ENCODE measurements at places on chromosomes 3 and 15.

DNA sequence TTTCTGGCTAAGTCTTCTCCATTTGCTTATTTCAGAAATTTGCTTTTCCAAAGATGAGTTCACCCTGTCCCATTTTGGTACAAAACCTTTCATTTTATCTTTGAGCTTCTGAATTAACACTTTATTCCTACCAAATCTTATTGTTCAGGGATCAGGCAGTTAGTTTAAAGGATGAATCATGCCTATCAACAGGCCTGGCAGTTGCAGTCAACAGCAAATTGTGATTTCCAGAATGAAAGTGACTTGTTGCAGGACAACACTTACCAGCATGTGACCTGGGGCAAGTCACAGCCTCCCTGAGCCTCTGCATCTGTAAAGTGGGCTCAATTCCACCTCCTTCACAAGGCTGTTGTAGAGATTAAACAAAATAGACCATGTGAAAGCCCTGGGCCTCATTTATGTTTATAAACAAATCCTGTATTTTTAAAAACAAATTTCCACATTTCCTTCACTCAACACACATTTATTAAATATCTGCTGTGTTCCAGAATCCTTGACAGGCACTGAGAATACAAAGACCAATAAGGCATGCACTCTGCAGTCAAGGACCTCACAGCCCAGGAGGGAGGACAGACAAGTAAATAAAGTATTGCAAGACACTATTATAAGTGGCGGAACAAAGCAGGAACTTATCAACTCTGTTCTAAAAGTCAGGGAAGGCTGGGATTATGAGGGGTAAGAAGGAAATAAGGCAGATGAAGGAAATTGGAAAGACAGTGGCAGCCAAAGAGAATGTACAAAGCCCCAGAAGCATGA lies 359.1 kb upstream of the IL12A start:
- no peak overlapping the region for H3K4me3 ChIP-seq
- H3K27me3 ChIP-seq: no peaks in the 10 kb centered on the region
- no peaks in the 10 kb centered on the region for H3K36me3 ChIP-seq
- DNase-seq: no peak

GRCh38 chr3:107629566-107629965 lies 106.8 kb downstream of the BBX start:
- H3K36me3 ChIP-seq: no peaks in the 10 kb centered on the region
- H3K4me3 ChIP-seq: no peak overlapping the region

DNA sequence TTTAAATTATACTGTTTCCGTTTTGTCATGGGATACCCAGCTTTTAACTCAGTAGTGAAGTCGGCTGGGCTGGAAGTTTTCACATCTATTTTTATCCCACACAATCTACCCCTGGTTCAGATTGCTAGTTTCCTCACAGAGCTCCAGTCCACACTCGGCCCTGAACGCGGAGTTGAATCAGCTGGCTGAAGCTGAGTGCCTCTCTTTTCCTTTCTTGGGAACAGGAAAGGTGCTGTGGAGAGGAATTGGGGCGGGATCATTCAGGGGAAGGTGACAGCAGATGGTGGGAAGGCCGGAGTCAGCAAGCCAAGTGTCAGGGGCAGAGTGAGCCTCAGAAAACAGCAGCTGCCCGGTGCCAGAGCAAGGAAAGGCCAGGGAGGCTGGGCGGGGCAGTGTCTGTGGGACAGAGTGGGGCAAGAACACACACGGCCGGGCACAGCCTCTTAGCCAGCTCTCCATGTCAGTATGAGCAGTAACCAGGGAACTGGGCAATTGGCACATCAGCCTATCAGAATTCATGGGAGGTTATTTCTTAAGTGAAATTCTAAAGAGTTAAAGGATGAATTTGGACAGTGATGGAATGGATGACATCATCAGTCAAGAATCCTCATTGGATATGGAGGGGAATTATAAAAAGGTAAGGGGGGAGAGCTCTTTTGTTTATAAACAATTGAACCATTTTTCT lies 135.7 kb upstream of the IL12A start:
- H3K27me3 ChIP-seq: no peaks in the 10 kb centered on the region
- no peak for DNase-seq
- no peaks in the 10 kb centered on the region for H3K36me3 ChIP-seq
- no peaks in the 10 kb centered on the region for H3K4me1 ChIP-seq

GRCh38 chr3:99505646-99506269 lies 132.6 kb upstream of the COL8A1 start:
- no peaks in the 10 kb centered on the region for H3K4me1 ChIP-seq
- H3K36me3 ChIP-seq: no peaks in the 10 kb centered on the region
- H3K4me3 ChIP-seq: no peak overlapping the region
- H3K27me3 ChIP-seq: no peaks in the 10 kb centered on the region
- DNase-seq: no peak

DNA sequence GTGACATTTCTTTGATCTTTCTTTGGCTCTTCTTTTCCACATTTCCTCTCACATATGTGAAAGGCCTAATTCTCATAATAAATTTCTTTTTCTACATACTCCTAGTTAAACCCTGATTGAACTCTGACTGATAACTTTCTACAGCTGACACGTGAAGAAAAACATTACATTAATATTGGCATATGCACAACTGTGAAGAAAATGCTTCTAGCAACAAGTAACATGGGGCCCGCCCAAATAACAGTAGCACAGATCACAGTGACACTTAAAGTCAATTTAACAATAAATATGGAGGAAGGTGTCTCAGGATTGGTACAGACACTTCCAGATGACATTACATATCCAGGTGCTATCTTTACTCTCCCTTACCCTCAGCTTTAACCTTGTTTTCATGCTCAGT lies 317.6 kb upstream of the ZNF385D start:
- H3K4me1 ChIP-seq: no peaks in the 10 kb centered on the region
- no peak for DNase-seq
- no peak overlapping the region for H3K4me3 ChIP-seq
- no peaks in the 10 kb centered on the region for H3K36me3 ChIP-seq
- no peaks in the 10 kb centered on the region for H3K27me3 ChIP-seq

- no peak overlapping the region for H3K27ac ChIP-seq
- H3K4me3 ChIP-seq: no peak overlapping the region
- no peaks in the 10 kb centered on the region for H3K4me1 ChIP-seq
- no peak for DNase-seq
- H3K36me3 ChIP-seq: no peaks in the 10 kb centered on the region
Measured at GRCh38 chr15:57554063-57554811, 37.5 kb upstream of the MYZAP start.

DNA sequence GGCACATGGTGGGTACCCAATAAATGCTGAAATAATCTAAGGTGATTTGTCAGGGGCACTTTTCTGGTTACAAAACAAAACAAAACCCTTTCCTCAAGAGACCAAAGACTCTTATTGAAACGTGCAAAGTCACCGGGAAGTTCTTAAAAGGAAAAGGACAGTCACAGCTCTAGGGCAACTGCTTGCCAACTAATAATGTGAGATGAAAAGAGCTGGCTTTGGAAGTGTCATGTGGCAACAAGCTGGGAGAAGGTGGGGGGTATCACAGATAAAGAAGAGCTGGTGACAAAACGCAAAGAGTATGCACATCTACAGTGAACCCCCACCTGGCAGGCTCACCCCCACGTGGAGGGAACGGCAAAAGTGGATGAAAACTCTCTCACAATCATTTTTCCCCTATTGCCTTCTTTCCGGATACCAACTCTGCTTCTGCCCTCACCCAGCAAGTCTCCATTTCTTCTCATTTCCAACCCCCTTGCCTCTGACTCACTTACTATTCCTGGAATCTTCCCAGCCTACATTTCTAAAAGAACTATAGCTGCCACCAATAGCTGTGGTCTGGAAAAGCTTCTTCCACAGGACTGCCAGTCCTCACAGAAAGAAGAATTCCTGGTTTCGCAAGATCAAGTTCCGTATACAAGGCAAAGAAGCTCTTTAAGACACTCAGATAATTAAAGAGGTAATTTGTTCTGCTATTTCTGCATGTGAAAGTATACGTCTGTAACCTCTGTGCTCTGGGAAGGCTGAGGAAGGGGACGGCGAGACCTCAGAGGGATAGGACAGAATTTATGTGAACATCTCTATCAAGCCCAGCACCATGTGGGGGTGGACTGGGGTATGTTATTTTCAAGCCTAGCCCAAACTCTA lies 21.8 kb upstream of the ANPEP start:
- no peaks in the 10 kb centered on the region for H3K4me1 ChIP-seq
- H3K36me3 ChIP-seq: no peaks in the 10 kb centered on the region
- no peak overlapping the region for H3K27ac ChIP-seq
- DNase-seq: no peak
- H3K27me3 ChIP-seq: no peaks in the 10 kb centered on the region

DNA sequence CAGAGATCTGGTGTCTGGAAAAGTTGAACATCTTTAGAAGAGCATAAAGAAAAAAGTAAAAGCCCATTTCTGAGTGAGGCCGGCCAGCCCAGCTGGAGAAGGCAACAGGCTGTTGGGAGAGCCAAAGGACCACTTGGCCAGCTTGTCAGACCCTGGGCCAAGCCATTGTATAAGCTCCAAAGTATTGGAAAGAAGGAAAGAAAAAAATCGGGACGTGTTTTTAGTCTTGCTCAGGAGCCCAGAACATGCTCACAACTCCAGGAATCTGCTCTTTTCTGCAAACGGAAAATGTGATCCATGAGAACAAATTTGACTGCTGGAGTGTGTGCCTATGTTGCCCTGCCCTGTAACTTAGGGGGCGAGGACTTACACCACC lies 10.4 kb upstream of the CLPX start:
- no peaks in the 10 kb centered on the region for H3K27me3 ChIP-seq
- no peak for DNase-seq
- H3K36me3 ChIP-seq: no peaks in the 10 kb centered on the region
- no peaks in the 10 kb centered on the region for H3K4me1 ChIP-seq
- no peak overlapping the region for H3K4me3 ChIP-seq
- H3K27ac ChIP-seq: no peak overlapping the region

DNA sequence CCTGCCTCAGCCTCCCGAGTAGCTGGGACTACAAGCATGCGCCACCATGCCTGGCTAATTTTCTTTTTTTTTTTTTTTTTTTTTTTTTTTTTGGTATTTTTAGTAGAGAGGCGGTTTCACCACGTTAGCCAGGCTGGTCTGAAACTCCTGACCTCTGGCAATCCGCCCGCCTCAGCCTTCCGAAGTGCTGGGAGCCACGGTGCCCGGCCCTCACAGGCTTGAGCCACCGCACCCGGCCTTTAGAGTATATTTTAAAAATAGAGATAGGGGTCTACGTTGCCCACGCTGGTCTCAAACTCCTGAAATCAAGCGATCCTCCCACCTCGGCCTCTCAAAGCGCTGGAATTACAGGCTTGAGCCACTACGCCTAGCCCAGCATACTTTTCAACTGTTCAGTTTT lies 93.4 kb upstream of the CHD2 start:
- H3K4me1 ChIP-seq: peaks cover 21% of the 10 kb centered on the region
- H3K27me3 ChIP-seq: no peaks in the 10 kb centered on the region
- no peak overlapping the region for H3K4me3 ChIP-seq
- DNase-seq: no peak
- H3K27ac ChIP-seq: no peak overlapping the region

GRCh38 chr3:184574515-184575417 lies 13.2 kb downstream of the EPHB3 start:
- no peaks in the 10 kb centered on the region for H3K36me3 ChIP-seq
- H3K4me1 ChIP-seq: no peaks in the 10 kb centered on the region
- H3K27me3 ChIP-seq: no peaks in the 10 kb centered on the region

- H3K4me1 ChIP-seq: no peaks in the 10 kb centered on the region
- no peak overlapping the region for H3K4me3 ChIP-seq
- H3K36me3 ChIP-seq: no peaks in the 10 kb centered on the region
- DNase-seq: no peak
- no peak overlapping the region for H3K27ac ChIP-seq
Measured at GRCh38 chr3:100653604-100654294, 44.3 kb downstream of the ADGRG7 start.

DNA sequence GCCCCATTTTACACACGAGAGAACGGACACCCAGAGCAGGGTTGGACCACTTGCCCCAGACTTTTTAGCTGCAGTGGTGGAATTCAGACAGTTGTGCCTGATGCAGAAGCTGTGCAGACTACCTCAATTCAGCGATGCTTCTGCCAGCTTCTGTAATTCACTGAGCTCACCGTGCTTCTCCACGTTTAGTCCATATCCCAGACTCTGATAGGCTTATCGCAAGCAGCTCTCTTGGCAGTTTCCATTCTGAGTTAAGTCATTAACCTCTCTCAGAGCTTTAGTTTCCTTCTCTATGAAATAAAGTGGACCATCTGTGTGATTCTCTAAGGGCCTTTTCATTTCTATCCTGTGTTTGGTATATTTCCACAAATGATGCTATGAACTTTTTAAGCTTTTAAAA lies 37.1 kb downstream of the ABHD17C start:
- no peaks in the 10 kb centered on the region for H3K27me3 ChIP-seq
- no peak overlapping the region for H3K4me3 ChIP-seq
- no peaks in the 10 kb centered on the region for H3K4me1 ChIP-seq
- H3K27ac ChIP-seq: no peak overlapping the region
- no peaks in the 10 kb centered on the region for H3K36me3 ChIP-seq
- no peak for DNase-seq

- no peaks in the 10 kb centered on the region for H3K27me3 ChIP-seq
- H3K4me3 ChIP-seq: no peak overlapping the region
- H3K27ac ChIP-seq: no peak overlapping the region
- H3K4me1 ChIP-seq: no peaks in the 10 kb centered on the region
- DNase-seq: no peak
Measured at GRCh38 chr15:45810201-45810600, 175.4 kb downstream of the SQOR start.

- H3K4me3 ChIP-seq: no peak overlapping the region
- no peaks in the 10 kb centered on the region for H3K27me3 ChIP-seq
- no peak for DNase-seq
- H3K27ac ChIP-seq: no peak overlapping the region
Measured at GRCh38 chr3:908839-909238, 184.0 kb upstream of the CNTN6 start.

- H3K27me3 ChIP-seq: no peaks in the 10 kb centered on the region
- H3K4me1 ChIP-seq: no peaks in the 10 kb centered on the region
- H3K27ac ChIP-seq: no peak overlapping the region
- no peak overlapping the region for H3K4me3 ChIP-seq
Measured at GRCh38 chr3:5607581-5607980, 420.1 kb downstream of the EDEM1 start.

GRCh38 chr15:57334257-57334656 lies 42.0 kb upstream of the CGNL1 start:
- no peaks in the 10 kb centered on the region for H3K4me1 ChIP-seq
- H3K27ac ChIP-seq: no peak overlapping the region
- H3K36me3 ChIP-seq: no peaks in the 10 kb centered on the region
- H3K4me3 ChIP-seq: no peak overlapping the region
- DNase-seq: no peak

- H3K27me3 ChIP-seq: no peaks in the 10 kb centered on the region
- H3K36me3 ChIP-seq: no peaks in the 10 kb centered on the region
- DNase-seq: no peak
- no peak overlapping the region for H3K27ac ChIP-seq
- H3K4me3 ChIP-seq: no peak overlapping the region
Measured at GRCh38 chr3:185645596-185646381, 59.7 kb downstream of the SENP2 start.

DNA sequence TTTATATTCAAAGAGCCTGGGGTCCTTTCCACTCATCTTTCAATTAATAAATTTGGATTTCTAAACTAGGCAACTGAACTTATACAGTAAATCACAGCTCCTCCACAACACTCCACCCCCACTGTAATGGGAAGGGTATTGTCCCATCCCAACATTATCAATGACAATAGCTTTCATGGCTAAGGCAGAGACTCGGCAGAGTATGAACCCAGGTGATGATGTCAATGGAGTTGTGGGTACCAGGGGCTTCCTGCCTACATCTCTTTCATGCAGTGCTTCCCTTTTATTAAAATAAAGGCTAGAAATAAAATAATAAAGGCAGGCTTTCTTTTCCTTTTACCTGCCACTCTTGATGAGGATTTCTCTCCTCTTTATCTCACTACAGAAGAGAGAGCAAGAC lies 109.5 kb downstream of the ADAM10 start:
- no peak for DNase-seq
- H3K27ac ChIP-seq: no peak overlapping the region
- no peaks in the 10 kb centered on the region for H3K4me1 ChIP-seq
- H3K27me3 ChIP-seq: no peaks in the 10 kb centered on the region

Measured in naive thymus-derived CD4-positive, alpha-beta T cell (primary cell).